Right cardiac atrium (tissue), 5 donors: ENCODE measurements at places on chromosomes 1 and 21. TPM values are rescaled to one million over a fixed set of nuclear protein-coding genes. Genes with fewer than 3 reads are reported as not detected.

DNA sequence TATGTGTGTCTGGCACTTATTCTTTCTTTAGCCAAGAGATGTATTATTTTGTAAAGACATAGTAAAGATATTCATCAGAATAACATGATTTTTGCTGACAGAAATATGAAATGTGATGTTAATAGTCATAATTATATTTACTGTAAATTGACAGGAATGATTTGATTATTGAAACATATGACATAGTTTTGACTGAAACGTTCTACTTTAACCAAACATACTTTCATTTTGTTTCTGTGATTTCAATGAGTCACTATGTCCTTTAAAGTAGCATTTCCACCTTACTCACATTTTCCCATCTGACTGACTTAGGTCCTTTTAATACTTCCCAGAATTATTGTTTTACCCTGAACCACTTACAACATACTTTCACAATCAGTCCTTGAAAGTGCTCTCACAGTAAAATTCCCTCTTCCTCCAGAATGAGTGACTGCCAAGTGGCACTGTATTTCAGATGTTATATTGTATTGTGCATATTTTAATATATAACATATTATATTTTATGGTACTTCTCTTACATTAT, 437.9 kb downstream of the NCAM2 start:
- DNase-seq = no peak

DNA sequence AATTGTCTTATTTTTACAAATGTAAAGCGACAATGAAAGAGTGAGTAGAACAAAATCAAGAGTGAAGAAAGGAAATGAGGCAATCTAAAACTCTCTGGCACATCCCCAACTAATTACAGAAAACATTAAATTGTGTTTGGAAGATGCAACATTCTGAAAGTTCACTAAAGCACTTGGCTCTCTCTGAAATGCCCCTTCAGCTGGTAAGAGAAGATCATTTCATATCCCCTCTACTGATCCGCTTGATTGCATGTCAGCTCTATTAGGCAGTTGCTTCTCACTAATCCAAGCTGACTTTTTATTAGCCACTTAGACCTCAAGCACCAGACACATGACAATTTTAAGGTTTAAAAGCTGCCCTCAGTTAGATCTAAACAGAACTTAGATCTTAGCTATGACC, 262.8 kb upstream of the PRMT6 start:
- DNase-seq = no peak

DNA sequence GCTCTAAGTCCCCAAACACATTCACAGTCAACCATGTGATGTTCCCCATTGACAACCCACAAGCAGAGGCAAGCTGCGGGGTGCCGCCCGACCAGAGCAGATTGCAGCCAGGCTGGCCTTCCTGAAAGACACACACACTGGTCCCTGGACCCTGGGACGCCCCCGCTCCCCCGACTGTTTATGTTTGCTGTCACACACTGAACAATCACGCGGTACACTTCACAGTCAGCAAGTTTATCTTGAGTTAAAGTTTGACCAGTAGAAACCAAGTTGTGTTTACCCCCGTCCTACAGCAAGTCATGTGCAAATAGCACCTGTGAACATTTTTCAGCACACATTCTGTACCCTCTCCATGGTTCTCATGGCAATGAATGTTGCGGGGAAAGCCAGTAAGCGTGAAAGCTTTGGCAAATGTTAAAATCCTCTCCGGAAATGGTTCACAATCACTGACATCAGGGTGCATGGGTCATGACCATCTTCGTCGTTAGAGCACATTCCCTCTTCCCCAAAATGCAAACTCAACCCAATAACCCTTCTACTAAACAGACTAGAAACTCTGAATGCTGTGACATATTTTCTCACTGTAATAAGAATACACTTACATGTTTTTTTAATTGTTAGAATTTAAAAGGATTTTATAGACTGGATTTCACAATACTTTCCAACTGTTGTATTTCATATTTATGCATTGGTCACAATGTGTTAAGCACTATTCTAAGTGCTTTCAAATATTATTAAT, 33.3 kb upstream of the IRF2BP2 start:
- DNase-seq = no peak

GRCh38 chr1:181090641-181091126, 2.2 kb downstream of the IER5 start:
- no peak for DNase-seq

DNA sequence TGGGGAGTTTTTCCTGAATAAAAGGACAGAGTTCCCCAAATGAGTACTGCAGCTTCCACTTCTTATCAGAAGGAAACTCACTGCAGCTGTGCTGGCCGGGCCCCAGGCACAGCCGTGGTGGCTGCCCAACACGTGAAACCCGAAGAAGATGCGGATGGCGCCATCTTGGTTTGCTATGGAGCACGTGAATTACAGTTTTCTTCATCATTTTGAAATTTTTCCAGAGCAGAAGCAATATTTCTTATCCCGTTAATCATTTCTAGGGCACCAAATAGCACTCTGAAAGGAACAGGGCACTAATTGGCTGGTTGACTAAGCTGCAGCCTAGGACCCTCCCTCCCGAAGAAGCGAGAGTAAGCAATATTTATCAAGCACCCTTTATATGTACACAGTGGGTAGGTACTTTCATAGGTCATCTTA, 63.2 kb upstream of the EPS8L3 start:
- DNase-seq = peak; percentile 90

GRCh38 chr1:170044187-170044586, 30.3 kb downstream of the KIFAP3 start:
- no peak for DNase-seq

- no peak for DNase-seq
These were observed 64.8 kb downstream of the ABCA4 start for GRCh38 chr1:94056171-94056570.

DNA sequence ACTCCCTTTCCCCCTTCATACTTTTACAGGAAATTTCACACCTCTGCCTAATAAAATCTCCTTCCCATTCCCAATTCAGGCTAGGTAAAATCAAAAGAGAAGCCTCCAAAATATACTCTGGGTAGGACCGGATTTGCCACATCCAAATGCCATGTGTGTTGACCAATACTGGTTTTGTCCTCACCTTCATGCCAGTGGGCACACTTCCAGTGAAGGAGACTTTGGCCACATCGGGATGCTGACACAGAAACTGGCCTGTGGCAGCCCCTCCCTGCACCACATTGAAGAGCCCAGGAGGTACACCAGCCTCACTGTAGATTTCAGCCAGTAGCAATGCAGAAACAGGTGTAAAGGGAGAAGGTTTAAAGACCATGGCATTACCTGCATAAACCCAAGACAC, 18.1 kb downstream of the ALDH9A1 start:
- DNase-seq = no peak

GRCh38 chr1:157111396-157112165, 12.0 kb upstream of the ETV3L start:
- no peak for DNase-seq

DNA sequence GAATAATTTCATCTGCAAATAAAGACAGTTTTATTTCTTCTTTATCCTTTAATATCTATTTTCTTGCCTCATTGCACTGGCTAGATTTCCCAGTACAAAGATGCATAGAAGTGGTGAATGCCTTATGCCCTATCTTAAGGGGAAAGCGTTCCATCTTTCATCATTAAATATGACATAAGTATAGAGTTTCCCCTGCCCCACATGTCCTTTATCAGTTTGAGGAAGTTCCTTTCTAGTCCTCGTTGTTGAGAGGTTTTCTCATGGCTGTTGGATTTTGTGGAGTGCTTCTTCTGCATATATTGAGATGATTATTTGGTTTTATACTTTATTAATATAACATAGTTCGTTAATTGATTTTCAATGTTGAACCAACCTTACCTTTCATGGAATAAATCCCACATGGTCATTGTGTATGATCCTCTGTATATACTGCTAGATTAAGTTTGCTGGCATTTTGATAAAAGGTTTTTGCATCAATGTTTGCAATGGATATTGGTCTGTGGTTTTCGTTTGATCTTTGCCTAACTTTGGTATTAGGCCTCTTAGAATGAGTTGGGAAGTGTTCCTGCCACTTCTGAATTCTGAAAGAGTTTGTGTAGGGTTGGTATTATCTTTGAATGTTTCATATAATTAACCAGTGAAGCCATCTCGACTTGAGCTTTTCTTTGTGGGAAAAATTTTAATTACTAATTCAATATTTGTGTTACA, 15.6 kb downstream of the PRKACB start:
- DNase-seq = no peak

DNA sequence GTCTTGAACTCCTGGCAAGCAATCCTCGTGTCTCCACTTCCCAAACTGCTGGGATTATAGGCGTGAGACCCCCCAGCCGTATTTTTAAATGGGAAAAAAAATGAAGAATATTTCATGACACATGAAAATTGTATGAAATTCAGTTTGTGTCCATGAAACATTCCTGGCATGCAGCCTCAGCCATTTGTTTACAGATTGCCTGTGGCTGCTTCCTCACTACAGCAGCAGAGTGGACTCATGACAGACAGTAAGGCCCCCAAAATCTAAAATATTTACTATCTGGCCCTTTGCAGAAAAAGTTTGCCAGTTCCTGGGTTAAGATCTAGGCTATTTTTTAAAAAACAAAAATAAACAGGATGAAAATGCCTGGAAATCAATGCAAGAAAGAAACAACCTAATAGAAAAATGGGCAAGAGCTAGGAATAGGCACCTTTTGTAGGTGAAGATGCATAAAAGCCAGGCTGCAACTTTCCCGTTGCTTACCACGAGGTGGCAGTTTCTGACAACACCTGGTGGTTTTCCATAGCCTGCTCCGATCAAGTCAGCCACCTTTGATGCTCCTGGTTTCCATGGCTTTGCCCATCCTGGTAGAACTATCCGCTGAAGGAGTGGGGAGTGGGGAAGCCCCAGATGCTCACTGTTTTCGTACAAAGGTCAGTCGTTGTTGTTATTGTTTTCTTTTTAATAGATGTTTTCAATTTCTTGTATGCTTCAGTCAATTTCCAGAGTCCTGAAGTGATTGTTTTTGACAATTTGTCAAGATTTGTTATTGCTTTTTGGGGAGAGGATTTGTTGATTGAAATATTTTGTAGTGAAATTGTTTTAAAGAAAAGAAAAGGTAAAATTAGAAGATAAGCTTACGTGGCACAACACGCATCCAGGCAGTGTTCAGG, 24.3 kb downstream of the UBE2Q1 start:
- DNase-seq = no peak

DNA sequence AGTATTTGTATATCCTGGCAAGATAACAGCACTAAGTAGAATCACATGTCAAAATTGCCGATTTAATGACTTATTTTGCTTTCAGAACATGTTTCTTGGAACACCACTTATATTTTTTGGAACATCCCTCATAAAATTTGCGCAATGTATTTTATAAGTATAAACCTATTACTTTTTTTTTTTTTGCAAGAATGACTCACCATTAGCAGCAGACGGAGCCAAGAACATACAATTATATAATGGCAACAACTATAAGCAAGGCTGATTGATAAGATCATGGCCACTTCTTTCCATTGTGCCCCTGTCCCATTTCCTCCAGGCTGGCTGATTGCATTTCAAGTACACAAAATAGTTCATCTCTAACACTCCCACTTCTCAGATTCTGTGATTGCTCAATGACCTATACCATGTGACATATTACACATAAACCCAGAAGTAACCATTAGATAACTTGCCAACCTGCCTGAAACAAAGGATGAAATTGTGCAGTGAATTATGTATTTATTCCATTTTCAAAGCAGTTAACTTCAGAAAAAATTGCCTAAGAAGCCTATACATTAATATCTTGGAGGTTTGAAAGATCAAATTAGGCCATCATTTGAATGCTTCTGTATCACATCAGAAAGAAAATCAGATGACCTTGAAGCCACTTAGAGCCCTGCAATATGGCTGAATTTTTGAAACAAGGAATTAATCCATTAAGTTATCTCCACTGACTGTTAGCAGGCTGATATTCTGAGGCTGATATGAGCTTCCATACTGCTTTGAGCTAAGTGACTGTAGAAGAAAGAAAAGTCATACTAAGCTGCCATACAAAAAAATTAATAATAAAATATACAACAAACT, 77.8 kb upstream of the PRMT6 start:
- DNase-seq = no peak

DNA sequence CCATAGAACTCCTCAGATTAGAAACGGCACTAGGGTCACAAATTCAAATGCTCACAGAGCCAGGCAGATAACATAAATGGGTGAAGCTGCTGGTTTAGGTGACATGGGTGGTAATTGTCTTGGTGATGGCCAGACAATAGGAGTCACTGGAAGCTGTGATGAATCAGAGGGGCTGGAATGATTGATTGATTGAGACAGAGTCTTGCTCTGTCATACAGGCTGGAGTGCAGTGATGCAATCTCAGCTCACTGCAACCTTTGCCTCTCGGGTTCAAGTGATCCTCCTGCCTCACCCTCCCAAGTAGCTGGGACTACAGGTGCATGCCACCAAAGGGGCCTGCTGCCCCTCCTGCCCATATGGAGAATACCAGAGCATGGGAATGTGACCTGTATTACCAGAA, 63.0 kb downstream of the HIVEP3 start:
- no peak for DNase-seq

DNA sequence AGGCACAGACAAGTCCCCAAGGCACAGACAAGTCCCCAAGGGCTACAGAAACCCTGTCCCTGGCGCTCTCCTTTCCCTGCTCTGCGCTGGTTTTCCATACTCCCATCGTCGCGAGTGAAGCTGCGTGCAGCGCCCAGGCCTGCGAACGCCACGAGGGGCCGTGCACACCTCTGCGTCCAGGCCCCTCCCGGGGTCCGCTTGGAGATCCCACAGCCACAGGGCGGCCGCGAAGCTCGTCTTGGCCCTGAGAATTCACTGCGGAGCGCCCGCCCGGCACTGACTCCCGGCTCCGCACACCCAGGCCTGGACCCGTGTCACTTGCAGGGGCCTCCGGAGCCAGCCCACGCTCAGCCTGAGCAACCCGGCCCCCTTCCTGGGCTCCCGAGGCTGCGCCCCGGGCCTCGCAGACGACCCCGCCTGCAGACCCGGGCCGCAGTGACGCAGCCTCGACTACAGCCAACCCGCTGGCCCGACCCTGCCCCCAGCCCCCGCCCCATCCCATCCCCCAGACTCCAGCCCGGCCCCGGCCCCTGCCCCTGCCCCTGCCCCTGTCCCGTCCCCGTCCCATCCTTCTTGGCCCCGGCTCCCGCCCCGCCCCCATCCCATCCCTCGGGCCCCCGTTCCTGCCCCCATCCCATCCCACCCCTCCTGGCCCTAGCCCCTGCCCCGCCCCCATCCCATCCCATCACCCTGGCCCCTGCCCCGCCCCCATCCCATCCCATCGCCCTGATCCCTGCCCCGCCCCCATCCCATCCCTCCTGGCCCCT, 841 bp downstream of the POFUT2 start:
- DNase-seq = peak; percentile 58

GRCh38 chr1:101250222-101250621, 13.4 kb downstream of the S1PR1 start:
- DNase-seq = no peak

GRCh38 chr1:149849947-149850360, 49.4 kb upstream of the BOLA1 start:
- DNase-seq = no peak

GRCh38 chr1:116981521-116982037, 20.0 kb upstream of the CD101 start:
- DNase-seq = no peak

Gene ADORA1
- 14.8 TPM for total RNA-seq

Gene LRRC3
- 1.1 TPM for total RNA-seq

Gene XCL2
- total RNA-seq = not detected

Gene LENEP
- not detected for total RNA-seq

Gene COG2
- total RNA-seq = 27.6 TPM

Gene S100A3
- 0.54 TPM for total RNA-seq

Gene RGSL1
- total RNA-seq = not detected

Gene ADCY10
- 0.29 TPM for total RNA-seq

Gene FCGR1A
- 5.0 TPM for total RNA-seq

Gene MYBPHL
- total RNA-seq = 115 TPM
